ENCODE measurements at places on chromosomes 11 and 22.

DNA sequence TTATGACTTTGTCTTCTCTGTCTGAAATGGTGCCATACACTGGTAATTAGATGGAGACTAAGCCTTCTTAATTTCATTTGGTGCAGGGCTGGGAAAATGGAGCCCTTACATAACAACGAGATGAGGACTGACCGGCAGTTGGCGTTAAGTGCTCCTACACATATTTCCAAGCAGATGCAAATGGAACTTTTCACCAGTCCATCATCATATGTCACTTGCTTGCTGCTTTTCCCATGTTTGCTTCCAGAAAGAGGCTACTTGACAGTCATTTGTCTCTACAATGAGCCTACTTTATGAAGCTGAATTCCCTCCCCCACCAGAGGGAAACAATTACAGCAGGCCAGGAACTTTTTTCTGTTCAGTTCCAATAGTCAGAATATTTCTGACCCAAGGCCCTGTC lies 32.6 kb downstream of the SVIP start:
- DNase-seq, result peak; percentile 26

DNA sequence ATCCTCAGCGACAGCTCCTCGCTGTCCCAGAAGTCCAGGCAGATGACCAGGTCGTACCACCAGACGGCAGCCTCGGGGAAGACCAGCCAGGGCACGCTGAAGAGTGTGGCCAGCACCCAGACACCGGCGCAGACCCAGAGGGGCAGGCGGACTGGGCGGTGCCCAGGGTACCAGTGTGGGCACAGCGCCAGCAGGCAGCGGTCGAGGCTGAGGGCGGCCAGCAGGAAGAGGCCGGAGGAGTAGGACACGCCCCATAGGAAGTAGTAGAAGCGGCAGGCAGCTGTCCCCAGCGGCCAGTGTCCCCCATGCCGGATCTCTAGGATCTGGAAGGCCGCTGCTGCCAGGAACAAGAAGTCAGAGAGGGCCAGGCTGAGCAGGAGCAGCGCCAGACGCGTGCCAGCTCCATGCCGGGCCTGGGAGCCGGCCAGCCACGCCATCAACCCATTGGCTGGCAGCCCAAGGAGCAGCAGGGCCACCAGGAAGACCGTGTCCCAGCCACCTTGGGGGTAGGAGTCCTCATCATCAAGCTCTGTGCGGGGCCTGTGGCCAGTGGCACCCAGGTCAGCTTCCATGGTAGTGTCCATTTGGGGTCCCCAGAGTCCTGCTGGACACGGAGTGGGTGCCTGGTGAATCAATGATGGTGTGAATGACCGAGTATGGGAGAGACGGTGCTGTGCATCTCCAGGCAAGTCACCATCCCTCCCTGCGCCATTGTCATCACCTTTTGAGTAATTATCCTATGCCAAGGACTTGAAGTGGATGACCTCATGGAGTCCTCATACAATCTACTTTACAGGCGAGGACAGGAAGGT lies at the start of gene GPR152:
Gene GPR152, minus strand, starts transcription at position 589 of the 812 bp plus-strand sequence. Its CDS starts 5 bp downstream, at position 584.
- no peak for DNase-seq

GRCh38 chr11:17734418-17734911 lies at the start of gene KCNC1:
Gene KCNC1, plus strand, starts transcription at chr11:17734781. Its CDS starts 1,222 bp downstream, at chr11:17736003.
- DNase-seq, result peak; percentile 49

- DNase-seq, result no peak
Observed at GRCh38 chr11:563066-563811, 2.5 kb downstream of the RASSF7 start.

DNA sequence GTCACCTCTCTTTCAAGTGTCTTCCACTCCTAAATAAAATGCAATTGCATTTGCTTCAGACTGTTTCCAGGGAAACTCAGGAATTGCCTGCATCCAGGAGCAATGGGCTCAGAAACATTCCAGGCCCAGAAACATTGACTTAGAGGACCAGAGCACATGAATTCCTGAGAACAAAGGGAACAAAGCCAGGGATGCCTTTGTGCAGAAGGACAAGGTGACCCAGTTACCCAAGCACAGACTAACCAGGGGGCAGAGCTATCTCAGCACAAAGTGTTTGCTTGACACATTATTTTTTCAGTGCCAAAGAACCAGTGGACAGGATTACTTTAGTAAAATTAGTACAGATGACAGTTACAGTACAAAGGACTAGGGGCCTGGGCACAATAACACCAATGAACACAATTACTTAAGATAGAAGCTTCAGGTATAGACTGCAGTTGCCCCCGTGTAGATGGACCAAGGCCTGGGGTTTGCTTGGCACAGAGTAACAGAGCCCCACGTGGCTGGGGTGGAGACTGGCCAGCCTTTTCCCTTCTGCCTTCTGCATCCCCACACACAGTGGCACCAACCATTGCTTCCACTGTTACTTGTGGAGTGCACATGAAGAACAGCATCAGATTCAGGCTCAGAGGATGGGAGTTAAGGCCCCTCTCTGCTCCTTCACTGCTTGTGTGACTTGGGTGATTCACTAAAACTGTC lies 500.8 kb downstream of the INSC start:
- DNase-seq, result peak; percentile 37

- no peak for DNase-seq
Observed at GRCh38 chr22:37822079-37822833, 926 bp upstream of the GALR3 start.

GRCh38 chr11:124669193-124669592 lies 4.3 kb downstream of the SIAE start:
- peak; percentile 83 for DNase-seq

DNA sequence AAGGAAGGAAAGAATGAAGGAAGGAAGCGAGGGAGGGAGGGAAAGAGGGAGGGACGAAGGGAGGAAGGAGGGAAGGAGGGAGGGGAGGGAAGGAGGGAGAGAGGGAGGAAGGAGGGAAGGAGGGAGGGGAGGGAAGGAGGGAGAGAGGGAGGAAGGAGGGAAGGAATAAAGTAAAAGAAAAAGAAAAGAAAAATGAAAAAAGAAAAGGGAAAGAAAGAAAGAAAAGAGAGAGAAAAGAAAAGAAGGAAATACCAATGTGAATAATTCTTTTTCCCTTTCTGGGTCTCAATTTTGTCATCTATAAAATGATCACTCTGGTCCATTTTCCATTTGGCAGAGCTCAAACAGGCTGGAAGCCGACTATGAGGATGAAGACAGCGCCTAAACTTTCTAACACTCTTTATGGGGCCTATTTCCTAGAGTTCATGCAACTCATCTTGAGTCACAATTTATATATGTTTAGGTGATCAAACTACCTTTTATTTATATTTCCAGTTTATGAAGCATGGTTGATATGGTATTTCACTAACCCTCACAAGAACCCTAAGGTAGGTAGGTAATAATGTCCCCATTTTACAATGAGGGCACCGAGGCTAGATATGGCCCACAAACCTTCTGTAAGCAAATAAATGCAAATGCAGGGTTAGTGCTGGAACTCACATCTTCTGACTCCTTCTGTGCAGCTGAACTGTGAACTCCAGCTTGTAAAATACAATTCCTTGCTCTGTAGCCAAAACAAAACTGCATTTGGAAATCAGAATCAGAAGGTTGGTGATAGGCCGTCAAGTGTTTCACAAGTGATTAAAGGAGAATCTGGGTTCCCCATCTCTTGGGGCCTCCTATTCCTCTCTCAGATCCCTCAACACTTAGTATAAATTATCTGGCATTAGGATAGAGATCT lies 434.3 kb downstream of the ETS1 start:
- DNase-seq, result no peak

DNA sequence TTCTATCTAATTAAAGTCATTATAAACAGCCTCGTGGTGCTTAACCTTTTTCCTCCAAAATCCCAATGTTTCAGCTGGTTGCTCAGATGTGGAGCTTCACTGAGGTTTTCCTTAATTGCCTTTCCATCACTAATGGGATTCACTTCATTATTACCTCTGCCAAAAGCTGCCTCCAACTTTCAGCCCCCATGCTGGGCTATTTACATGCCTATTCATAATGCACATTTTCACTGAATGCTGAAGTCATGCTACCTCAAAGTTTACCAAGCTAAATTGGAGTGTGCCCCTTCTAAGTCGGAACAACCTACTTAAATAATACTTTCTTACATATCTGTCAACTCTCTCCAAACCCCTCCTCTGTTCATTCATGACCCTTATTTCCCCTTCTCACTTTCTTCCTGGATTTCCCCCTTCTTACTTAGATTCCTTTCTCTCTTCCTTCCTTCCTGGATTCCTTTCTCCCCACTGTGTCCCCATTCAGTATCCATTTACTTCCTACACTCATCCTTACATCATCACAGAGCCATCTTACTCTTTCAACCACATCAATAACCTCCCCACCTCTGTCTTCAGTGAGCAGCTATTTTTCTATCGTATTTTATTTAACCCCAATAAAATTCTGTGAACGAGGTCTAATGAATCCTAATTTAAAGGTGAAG lies 887.3 kb upstream of the TENM4 start:
- DNase-seq, result no peak

GRCh38 chr11:106708348-106708747 lies 309.9 kb downstream of the GUCY1A2 start:
- DNase-seq, result no peak

DNA sequence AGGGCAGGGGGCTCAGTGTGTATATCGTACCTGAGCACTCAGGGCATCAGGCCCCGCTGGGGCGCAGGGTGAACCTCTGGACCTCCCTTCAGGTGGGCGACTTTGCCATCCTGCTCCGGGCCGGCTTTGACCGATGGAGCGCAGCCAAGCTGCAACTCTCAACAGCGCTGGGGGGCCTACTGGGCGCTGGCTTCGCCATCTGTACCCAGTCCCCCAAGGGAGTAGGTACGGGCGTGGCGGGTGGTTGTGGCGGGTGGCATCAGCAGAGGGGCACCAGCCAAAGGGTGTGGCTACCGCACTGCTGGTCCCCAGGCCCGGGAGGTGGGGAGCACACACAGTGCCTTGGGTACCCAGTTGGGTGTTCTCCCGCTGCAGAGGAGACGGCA lies 6.3 kb downstream of the SLC39A13 start:
- DNase-seq, result no peak

- peak; percentile 51 for DNase-seq
Observed at GRCh38 chr11:43576803-43577521, 103.6 kb upstream of the HSD17B12 start.

GRCh38 chr22:22181341-22181850 lies 63.2 kb upstream of the VPREB1 start:
- no peak for DNase-seq

- DNase-seq, result no peak
Observed at GRCh38 chr11:67671211-67671520, 3.3 kb downstream of the ALDH3B2 start.

DNA sequence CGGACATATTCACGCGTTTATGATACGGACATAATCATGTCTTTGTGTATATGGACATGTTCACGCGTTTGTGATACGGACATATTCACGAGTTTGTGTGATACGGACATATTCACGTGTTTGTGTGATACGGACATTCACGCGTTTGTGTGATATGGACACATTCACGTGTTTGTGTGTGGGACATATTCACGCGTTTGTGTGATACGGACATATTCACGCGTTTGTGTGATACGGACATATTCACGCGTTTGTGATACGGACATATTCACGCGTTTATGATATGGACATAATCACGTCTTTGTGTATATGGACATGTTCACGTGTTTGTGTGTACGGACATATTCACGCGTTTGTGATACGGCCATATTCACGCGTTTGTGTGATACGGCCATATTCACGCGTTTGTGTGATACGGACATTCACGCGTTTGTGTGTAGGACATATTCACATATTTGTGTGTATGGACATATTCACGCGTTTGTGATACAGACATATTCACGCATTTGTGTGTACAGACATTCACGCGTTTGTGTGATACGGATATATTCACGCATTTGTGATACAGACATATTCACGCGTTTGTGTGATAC lies 24.9 kb downstream of the PTDSS2 start:
- DNase-seq, result no peak

GRCh38 chr11:17544181-17544622 lies at the start of gene USH1C:
Gene USH1C, minus strand, starts transcription at chr11:17544416. Its CDS starts 109 bp downstream, at chr11:17544307.
- no peak for DNase-seq

DNA sequence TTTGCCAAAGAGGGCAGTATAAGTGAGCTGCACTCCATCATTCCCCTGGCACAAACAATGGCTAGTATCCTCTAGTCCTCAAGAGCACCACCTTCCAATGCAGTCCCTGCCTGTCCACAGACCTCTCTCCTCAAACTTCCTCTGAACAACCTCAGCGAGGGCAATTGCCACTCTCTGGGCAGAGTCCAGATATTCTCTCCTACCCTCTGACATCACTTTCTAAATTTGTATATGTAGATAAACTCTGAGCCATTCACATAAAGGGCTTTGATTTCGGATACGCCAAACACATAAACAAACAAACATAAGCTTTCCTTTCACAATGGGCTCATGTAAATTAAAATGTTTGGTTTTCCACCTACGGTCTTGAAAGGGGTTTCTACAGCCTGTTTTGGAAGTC lies 3.0 kb upstream of the SLC43A3 start:
- DNase-seq, result no peak

GRCh38 chr11:65551572-65552387 lies 6.4 kb downstream of the LTBP3 start:
- peak; percentile 37 for DNase-seq

- DNase-seq, result no peak
Observed at GRCh38 chr22:22897091-22897490, 9.5 kb downstream of the IGLL5 start.

DNA sequence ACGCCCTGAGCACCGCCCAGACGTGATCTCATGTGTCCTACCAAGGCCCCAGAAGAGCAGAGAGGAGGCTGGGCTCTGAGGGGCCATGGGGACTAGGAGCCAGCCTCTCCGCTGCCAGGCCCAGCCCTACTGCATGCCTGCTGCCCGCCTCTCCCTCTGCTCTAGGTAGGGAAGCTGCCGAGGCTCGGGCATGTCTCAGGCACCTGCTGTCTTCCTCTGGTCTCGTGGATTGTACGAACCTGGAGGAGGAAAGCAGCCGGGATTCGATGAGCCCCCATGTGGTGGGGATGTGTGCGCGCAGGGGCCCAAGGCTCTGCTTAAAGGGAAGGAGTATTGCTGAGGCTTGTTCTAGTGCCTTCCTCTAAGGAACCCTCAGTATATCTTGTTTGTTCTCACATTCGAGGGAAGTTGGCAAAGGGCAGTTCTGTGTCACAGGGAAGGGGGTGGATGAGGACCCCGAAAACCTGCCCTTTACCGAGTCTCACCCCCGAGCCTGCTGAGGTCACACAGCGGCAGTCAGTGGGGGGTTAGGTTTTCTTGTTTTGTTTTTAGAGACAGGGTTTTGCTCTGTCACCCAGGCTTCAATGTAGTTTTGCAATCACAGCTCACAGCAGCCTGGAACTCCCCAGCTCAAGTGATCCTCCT lies 21.2 kb downstream of the DAGLA start:
- no peak for DNase-seq
